ENCODE measurements at places on chromosomes 4 and X.

DNA sequence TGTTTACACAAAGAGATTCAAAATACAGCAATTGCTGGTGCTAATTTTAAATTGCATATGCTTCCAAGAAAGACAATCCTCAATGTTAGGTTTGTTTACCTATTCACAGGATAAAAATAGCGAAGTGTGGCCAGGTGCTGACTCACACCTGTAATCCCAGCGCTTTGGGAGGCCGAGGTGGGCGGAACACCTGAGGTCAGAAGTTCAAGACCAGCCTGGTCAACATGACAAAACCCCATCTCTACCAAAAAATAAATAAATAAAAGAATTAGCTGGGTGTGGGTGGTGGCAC, 77.7 kb downstream of the OPHN1 start:
- no peak for DNase-seq

- no peak for DNase-seq
Measured at GRCh38 chr4:158808399-158808798, 39.6 kb downstream of the FNIP2 start.

- DNase-seq: no peak
Measured at GRCh38 chr4:168797194-168797593, 212.9 kb downstream of the CBR4 start.

GRCh38 chrX:25017667-25018247, 2.0 kb upstream of the ARX start:
- no peak for DNase-seq

- DNase-seq: no peak
Measured at GRCh38 chr4:145878501-145879435, 59.9 kb downstream of the ZNF827 start.

DNA sequence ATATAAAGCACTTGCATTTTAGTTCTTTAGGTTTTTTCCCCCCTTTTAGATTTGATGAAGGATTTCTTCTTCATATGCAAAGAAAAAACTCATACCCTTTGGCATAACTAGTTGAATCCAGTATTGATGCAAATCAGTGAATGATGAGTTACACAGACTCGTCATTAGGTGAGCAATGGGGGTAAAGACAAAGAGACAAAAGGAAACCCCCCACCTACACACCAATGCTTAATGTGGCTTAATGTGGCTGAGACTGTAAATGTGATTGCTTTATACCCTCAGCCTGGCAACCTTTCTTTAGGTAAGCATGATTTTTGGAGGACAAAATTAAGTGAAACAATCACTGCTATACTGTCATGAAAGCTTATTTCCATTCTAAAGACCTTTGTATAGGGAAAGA, 39.5 kb downstream of the CD40LG start:
- DNase-seq: peak; percentile 47
